ENCODE measurements at places on chromosomes 7 and 10.

DNA sequence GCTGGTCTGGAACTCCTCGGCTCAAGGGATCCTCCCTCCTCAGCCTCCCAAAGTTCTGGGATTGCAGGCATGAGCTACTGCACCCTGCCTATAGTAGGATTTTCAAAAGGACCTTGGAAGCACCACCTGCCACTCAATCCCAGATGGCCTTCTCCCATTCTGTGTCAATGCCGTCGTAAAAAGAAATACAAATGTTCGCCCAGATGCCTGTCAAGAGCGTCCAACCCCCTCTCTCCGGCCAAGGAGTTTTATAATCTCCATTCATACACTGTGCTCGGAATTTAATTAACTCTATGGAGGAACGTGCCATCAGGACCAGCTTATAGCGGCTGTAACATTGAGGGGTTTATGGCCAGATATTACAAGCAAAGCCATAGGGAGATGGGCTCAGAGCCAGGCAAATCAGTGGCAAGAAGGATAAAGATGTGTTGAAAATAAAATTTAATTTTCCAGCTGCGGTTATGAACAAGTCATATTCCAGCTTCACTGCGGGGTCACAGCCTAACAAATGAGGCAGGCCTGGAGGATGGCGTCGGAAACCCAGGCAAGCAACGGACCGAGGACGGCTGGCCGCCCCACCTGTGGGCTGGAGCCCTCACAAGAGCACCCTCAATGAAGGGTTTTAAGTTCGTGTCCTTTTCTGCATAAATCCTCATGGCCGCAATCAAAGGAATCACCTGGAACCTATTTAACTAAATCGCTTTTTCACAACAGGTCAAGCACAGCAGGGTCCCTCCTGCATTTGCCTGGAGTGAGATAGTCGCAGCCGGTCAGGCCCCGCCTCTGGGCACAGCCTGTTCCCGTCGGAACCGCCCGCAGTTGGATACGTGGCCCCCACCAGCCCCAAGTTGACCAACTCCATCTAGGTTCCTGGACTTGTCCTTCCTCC lies 374.5 kb upstream of the FOXK1 start:
- DNase-seq = no peak

- DNase-seq = no peak
These were observed 266.1 kb downstream of the PARD3 start for GRCh38 chr10:34549001-34549400.

DNA sequence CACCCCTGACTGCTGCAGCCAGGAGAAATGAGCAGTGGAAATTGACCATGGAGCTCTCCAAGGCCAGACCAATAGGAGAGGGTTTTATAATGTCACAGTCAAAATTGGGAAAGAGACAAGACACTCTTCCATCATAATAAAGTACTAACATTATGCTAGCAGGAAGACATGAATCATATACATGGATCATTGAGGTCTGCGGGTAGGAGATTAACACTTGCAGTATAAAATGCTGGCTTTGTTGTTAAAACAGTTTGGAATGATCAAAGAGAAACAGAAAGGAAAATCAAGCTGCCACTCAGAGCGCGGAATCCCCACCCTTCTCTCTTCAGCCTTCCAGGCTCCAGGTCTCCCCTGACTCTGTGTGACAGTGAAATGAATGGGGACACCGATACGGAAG lies 53.4 kb upstream of the CALN1 start:
- DNase-seq = no peak

- no peak for DNase-seq
These were observed 17.3 kb upstream of the INPP5A start for GRCh38 chr10:132520177-132520811.

- no peak for DNase-seq
These were observed 156.2 kb downstream of the EVX1 start for GRCh38 chr7:27398851-27399250.

GRCh38 chr10:110700947-110701616 lies 56.9 kb downstream of the RBM20 start:
- no peak for DNase-seq

DNA sequence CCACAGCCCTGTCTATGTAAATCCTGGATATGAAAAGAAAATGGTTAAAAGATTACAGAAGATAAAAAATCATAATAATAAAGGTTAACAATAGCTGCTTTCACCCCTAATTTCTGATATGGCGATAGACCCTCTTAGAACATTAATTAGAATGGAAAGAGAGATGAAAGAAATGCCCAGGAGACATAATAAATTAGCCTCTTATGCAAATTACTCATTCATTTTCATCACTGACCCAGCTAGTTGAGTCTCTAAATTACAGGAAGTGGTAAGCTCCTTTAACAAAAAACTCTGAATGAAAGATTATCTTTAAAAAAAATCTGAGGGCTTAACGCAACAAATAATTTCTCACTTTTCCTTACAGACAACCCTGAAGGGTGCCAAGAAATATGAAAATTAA lies 12.4 kb downstream of the GFRA1 start:
- DNase-seq = no peak

GRCh38 chr10:47378606-47379444 lies 5.3 kb downstream of the ZNF488 start:
- no peak for DNase-seq

- no peak for DNase-seq
These were observed 55.2 kb upstream of the TNRC18 start for GRCh38 chr7:5478568-5479430.

DNA sequence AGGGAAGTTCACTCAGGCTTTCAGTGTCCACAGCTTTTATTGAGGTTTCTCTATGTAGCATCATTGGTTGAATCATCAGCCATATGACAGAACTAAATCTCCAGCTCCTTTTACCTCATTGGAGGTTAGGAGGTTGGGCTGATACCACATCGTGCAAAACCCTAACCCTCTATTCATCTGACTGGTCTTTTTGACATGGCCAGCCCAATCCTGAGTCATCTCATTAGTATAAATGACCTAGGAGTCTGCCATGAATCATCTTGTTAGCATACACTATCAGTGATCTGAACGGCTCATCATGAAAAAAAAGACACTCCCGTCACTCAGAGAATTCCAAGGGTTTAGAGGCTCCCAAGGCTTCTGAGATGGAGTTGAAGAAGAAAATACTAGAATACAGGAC lies 669.8 kb upstream of the POT1 start:
- DNase-seq = no peak

DNA sequence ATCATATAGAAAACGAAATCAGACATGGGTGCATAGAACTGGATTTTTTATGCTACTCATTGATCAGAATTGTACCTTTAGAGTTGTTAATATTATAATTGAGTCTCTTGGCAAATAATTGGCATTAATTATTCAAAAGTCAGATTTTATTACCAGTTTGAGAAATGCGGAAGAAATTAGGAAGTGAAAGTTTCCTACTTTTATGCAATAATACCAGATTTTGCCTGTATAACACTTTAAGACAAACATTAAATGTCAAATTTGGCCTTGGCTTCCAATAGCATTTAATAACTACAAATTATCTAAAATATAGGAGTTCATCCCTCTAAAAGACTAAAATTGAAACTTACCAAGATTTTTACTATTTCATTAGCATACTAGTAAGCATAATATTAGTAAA lies 6.8 kb upstream of the TFEC start:
- no peak for DNase-seq

DNA sequence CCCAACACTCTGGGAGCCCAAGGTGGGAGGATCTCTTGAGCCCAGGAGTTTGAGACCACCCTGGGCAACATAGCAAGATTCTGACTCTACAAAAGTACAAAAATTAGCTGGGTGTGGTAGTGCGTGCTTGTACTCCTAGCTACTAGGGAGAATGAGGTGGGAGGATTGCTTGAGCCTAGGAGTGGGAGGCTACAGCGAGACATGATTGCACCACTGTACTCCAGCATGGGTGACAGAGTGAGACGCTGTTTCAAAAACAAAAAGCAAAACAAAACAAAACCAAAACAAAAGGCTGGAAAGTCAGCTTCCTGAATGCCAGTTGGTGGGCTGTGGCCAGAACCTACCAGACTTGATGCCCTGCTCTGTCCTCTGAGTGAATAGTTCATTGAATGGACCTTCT lies 242.8 kb downstream of the PHTF2 start:
- no peak for DNase-seq

- no peak for DNase-seq
These were observed 44.3 kb downstream of the TET1 start for GRCh38 chr10:68604441-68604840.

GRCh38 chr7:100119072-100119969 lies at the start of the genes CNPY4 and TAF6:
TSS of gene CNPY4 (plus strand) at chr7:100119634. CDS start at chr7:100119745, 111 bp downstream.
TSS of gene TAF6 (minus strand) at chr7:100119358. CDS start at chr7:100114209, 5,149 bp downstream.
- DNase-seq = peak; percentile 90

DNA sequence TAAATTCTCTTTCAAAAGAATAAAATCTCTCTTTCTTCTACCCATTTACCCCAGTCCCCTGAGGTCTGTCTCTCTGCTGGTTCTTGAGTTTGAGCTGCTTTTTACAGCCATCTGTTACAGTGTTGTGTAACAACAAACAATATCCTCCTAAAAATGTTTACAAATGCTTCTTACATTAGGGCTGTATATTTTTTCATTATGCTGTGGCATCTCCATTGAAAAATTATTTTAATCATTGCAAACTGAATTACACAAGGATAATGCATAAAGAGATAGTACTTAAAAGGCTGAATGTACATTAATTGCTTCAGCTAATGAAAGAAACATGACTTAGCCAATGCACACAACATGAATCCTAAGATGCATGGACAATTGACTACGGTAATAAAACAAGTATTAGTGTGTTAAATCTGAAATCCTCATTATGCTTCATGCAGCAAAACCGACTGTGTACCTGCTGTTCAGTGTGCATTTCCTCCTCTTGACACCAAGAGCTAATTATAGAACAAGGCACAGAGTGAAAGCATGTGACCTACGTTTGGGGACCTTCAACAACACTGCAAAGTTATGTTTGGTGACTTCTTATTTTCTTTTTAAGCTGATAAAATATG lies 181.7 kb upstream of the RHOBTB1 start:
- DNase-seq = no peak

- no peak for DNase-seq
These were observed 50.4 kb downstream of the ARMC3 start for GRCh38 chr10:22978287-22978686.

DNA sequence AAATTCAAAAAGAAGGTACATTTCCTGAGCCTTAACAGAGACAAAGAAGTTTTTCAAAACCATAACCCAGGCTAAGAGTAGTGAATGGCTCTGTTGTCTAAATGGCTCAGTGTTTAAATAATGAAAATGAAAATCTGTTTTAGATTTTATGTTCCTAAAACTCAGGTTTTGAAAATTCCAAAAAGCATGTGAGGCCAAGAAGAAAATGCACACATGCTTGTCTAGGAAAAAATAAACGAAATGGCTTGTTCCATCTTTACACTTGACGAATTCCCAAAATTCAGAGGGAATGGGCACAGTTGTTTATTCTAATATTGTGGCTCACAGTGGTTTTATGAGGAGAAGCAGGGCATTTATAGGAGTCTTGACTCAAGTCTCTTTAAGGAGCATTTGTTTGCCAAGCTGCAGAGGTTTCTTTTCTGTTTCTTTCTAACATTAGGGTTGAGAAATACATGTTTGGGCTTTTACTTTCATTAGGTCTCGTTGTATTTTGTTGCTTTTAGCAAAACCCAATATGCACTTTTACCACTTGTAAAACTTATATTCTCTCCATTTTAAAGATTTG lies 527.6 kb upstream of the ANKRD30A start:
- no peak for DNase-seq

DNA sequence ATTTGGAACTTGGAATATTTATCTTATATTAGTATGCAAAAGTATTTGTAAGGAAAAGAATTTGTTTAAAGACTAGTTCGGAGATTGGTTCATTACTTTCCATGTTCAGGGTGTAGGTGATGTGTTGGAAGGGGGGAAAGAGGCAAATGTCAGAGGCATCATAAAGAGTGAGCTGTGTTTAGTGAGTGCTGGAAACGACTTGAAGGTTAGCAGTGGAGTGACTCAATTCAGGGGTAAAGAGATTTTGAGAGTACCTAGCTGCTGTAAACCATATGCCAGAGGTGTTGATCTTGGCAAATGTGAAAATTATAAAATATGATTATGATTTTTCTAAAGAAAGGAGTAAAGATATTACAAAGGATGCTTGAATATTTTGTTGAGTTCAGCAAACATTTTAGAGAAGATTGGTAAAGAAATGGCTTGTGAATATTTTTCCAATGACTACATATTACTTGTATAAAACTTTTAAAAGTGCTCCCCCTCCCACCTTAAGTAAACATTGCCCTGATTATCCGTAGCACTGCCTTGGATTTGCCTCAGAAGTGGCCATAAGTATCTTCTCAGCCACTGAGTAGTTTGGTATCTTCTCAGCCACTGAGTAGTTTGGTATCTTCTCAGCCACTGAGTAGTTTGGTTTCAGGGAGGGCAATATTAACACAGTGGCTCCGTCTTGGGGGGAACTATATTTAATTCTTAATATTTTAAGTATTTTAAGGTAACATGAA lies 51.5 kb downstream of the ZNRF2 start:
- no peak for DNase-seq

GRCh38 chr10:22723343-22723779 lies 9.0 kb upstream of the PIP4K2A start:
- no peak for DNase-seq

GRCh38 chr10:133385214-133385613 lies 6.2 kb downstream of the PAOX start:
- DNase-seq = no peak

DNA sequence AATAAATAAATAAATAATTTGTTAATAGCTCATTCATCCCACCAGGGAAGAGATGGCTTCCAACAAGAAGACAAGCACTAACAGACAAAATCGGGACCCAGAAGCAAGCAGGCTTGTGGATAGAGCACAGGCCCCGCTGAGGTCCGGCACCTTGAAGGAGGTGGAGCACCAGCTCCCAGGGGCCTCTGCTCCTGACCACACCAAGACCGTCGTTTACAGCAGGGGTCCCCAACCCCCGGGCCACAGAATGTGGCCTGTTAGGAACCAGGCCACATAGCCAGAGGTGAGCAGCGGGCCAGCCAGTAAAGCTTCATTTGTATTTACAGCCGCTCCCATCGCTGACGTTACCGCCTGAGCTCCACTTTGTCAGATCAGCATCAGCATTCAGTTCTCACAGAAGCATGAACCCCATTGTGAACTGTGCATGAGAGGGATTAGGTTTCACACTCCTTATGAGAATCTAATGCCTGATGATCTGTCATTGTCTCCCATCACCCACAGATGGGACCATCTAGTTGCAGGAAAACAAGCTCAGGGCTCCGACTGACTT lies 33.3 kb upstream of the SUN1 start:
- DNase-seq = no peak

DNA sequence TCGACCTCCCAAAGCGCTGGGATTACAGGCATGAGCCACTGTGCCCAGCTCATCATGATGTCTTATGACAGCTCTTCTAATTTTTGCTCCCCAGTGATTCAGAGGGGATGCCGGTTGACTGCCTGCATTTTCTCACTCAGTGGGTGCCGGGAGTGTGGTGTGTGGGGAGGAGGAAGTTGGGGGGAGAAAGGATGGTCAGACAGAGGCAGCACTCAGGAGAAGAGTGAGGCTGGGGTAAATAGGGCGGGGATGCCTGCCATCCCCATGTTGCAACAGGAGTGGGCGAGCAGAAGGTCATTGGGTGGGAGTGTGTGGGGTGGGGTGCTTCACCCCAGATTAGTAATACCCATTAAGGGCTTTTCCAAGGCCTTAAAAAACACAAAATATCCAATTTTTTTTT lies 3.5 kb upstream of the CCL24 start:
- DNase-seq = no peak

All from T-cell (primary cell).